ENCODE measurements at places on chromosomes 5 and 9.

DNA sequence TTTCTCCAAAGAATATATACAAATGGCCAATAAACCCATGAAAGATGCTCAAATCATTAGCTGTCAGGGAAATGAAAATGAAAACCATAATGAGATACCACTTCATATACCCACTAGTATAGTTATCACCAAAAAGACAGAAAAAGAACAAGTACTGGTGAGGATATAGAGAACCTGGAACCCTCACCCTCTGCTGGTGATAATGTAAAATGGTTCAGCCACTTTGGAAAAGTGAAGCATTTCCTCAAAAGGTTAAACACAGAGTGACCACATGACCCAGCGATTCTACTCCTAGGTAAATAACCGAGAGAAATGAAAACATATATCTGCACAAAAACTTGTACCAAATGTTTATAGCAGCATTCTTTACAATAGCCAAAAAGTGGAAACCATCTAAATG lies 72.0 kb downstream of the HSD17B3 start:
- DNase-seq = no peak

DNA sequence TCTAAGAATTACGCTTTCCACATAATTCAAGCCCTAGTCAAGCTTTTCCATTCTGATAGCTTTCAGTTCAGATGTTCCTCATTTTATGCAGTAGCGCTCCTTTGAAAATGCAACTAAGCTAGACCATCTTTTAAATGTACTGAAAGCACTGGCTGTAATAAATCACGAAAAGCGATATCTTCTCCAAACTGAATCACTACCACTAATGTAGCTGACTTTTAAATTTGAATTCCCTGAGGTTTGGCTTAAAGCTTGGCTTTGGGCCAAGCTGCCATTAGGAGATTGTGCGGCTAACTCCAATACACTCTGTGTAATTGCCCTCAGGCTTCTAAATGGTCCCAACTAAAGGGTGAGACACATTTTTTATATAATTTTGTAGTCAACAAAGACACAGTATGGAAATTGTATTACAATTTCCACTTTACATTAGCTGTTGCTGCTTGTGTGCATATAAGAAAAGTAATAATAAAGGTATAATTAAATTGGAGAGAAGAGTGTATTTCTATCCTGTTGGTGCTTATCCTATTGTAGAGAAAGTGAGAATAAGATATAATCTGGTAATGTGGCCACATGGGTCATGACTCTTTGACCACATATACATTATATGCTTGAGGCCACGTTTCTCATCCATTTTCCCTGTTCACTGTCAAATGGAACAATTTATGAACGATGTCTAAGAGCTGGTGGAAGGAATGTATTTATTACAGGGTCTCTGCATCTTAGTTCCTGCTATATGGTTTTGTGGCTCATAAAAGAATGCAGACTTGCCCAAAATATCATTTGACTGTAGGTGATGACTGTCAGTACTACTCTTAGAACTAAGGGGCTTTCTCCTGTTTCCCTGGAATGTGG lies 118.7 kb upstream of the TAF11L2 start:
- peak; percentile 42 for DNase-seq

DNA sequence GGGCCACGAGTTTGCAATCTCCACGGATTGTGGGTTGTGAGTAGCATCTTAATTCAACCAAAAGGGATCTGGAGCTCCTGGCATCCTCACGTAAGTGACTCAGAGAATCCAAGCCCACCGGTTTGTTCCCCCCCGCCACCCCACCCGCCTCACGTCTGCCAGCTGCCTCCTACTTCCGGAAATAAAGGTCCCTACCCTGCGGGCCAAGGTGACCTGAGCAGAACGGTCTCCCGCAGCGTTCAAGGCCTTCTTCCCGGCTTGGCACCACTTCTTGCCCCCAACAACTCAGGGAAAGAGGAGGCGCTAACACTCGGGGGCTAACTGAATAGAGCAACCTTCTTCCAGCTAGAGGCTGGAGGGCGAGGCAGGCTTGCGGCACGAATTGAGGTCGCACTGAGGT lies 8.8 kb upstream of the GPRIN1 start:
- DNase-seq = no peak

GRCh38 chr5:150595466-150596031 lies 44.9 kb upstream of the SYNPO start:
- no peak for DNase-seq

- DNase-seq = no peak
These were observed 136.3 kb downstream of the TMEM232 start for GRCh38 chr5:110590187-110590586.

All from NCI-H1092 (cell line).